GM10248 (cell line): ENCODE measurements at places on chromosomes 5 and 9.
A peak's percentile ranks its signal among the peaks of the same experiment; 100 is the strongest.

DNA sequence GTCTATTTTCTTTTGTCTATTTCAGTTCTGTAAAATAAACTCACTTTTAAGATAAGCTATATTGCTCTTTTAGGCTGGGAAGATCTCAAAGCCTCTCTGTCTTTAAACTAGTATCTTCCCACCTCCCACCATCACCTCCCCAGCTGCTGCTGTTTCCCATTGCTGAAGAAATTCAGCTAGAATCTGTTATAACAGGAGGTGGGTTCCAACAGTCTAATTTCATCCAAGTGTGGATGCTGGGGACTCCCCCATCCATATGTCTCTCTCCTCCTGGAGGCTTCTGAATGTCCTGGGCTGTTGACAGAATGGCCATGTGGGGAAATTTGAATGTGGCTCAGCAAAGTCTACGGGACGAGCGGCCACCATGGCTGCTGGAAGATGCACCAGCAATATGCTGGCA is 301.0 kb downstream of the RASEF start:
- no peak for DNase-seq

DNA sequence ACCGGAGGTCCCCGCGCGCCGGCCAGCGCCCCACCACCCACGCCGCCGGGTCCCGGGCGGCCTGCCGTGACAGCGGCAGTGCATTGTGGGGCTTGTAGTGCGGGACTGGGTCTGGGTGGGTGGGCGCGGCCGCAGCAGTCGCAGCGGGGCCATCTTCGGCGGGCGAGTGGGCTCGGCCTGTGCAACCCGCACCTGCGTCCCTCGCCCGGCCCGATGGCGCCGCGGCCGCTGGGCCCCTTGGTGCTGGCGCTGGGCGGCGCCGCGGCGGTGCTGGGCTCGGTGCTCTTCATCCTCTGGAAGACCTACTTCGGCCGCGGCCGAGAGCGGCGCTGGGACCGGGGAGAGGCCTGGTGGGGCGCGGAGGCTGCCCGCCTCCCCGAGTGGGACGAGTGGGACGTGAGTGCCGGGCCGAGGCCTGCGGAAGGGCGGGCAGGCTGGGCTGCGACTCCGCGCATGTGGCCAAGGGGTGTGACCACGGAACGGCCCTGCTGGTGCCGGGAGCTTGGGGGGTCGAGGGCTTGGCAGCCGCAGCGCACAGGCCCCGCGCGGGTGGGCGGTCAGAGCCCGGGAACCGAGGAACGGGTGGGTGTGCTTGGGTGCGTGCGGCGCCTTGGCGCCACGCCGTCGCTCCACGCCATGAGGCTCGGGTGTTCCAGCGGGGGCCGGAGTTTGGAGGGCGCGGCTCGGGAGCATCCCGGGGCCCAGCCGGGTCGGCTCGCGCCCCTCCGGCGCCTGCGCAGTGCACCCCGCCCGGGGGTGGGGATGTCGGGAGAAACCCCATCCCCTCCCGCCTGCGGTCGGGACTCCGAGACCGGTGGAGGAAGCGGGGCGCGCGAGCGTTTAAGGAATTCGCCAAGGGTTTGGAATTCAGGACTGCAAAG is at the start of gene ARL10:
TSS of gene ARL10 (plus strand) at position 137 of the 881 bp plus-strand sequence. CDS start at position 214, 77 bp downstream.
- DNase-seq, result peak; percentile 81

- no peak for DNase-seq
Observed at GRCh38 chr9:136011703-136012496, 50.7 kb upstream of the UBAC1 start.

DNA sequence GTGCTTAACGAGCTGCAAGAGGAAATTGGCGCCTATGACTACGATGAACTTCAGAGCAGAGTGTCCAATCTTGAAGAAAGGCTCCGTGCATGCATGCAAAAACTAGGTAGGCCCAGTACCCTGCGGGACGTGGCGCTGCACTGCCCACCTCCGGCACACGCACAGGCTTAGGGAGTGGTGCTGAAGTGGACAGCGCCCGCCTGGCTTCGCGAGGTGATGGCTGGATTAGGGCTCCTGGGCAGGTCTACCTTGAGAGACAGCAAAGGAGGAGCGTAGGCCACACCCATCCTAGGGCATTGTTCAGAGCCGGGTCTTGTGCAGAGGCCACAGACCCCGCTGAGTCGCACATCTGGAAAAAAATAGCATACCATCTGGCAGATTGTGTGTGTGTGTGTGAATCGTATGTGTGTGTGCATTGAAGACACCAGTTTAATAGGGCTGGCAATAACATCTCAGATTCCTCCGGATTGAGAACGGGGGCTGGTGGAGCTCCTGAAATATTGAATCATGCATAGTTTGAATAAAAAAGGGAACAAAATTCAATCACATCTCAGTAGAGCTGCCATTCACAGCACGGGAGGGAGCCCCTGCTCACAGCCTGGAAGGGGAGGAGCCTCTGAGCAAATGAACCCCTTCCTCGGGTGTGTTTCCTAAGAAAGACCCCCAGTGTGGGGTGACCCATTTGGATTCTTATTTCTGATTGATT is 11.1 kb downstream of the OLFM1 start:
- peak; percentile 42 for DNase-seq

GRCh38 chr5:53339962-53340540 is 140.4 kb upstream of the FST start:
- no peak for DNase-seq

- no peak for DNase-seq
Observed at GRCh38 chr9:112295174-112295573, 38.2 kb downstream of the PTBP3 start.

- no peak for DNase-seq
Observed at GRCh38 chr9:92947268-92948037, at the start of gene FGD3. Gene FGD3 (plus strand): TSS chr9:92947523. CDS start chr9:92976257, 28,734 bp downstream.

- no peak for DNase-seq
Observed at GRCh38 chr5:83029912-83030311, 47.3 kb downstream of the TMEM167A start.

GRCh38 chr5:159581502-159582249 is 251.4 kb upstream of the IL12B start:
- DNase-seq, result no peak
